ENCODE measurements at places on chromosomes 2 and 18.

DNA sequence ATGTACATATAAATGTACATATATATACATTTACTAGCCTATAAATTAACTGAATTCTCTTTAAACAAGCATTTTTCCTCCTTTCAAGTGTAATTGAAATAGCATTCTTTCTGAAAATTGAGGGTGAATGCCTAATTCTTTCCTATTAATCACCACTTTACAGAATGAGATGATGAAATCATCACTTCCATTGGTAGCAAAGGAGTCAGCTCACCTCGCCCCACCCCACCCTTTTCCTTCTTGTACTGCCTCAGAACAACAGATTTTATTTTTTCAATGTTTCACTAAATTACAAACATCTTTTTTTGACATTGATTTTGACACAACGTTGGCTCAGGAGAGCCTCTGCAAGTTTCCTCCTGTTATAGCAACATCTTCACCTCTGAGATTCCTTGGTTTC is 181.9 kb upstream of the CDH7 start:
- no peak for DNase-seq

DNA sequence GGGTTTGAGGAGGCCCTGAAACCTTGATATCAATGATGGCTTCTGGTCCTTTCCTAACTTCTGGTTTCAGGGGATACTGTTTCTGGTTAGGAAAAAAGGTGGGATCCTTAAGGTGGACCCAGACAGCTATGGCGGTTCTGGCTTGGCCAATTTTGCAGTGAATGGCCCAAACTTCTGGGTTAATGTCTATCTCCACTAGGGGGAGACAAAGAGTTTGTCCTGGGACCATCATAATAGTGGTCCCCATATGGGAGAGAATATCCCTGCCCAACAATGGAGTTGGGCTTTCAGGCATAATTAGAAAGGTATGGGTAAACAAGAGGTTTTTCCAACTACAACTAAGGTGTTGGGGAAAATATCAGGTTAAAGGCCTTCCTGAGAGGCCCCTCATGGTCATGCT is 273.5 kb downstream of the CALCRL start:
- DNase-seq, result no peak

DNA sequence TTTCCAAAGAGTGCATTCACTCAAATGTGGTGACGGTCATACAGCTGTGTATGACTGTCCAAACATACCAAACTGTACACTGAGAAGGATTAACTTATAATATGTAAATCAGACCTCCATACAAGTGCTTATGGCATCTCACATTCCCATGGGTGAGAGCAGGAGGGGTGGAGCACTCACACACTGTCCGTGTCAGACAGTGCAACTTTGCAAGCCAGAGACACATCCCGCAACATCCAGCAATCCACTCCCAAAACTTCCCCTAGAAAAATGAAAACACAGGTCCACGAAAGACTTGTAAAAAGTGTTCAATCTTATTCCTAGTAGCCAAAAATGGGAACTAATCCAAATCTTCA is 36.4 kb downstream of the FAM168B start:
- no peak for DNase-seq

GRCh38 chr2:226760412-226761194 is 39.0 kb downstream of the IRS1 start:
- DNase-seq, result no peak

- no peak for DNase-seq
These were observed 1279.9 kb upstream of the NRXN1 start for GRCh38 chr2:52311862-52312261.

- DNase-seq, result no peak
These were observed 400 bp upstream of the PRLH start for GRCh38 chr2:237565974-237566373.

DNA sequence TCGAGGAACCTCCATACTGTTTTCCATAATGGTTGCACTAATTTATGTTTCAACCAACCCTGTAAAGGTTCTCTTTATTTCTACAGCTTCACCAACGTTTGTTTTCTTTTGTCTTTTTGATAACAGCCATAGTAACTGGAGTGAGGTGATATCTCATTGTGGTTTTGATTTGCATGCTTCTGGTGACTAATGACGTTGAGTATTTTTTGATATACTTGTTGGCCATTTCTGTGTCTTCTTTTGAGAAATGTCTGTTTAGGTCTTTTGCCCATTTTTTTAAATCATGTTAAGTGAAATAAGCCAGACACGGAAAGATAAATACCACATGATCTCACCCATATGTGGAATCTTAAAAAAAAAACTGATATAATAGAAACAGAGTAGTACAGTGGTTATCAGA is 74.8 kb upstream of the SMIM21 start:
- DNase-seq, result no peak

All from lung microvascular endothelial cell (primary cell).